Sigmoid colon (tissue), 7 donors: ENCODE measurements at places on chromosomes 3 and 15. TPM values are rescaled to one million over a fixed set of nuclear protein-coding genes. Genes with fewer than 3 reads are reported as not detected.

Gene ROBO1
- total RNA-seq: 42.7 TPM

Gene FBXO40
- total RNA-seq: not detected

Gene GHRL
- total RNA-seq: not detected

Gene RPP14
- 14.5 TPM for total RNA-seq

Gene NANOGP8
- not detected for total RNA-seq

Gene APPL1
- 34.9 TPM for total RNA-seq

Gene MAP1A
- 25.2 TPM for total RNA-seq

Gene SERINC4
- not detected for total RNA-seq

Gene ZPLD1
- 0.27 TPM for total RNA-seq

Gene USP50
- not detected for total RNA-seq

Gene ATG3
- total RNA-seq: 28.0 TPM

Gene LINGO1
- 3.9 TPM for total RNA-seq

Gene CEP97
- total RNA-seq: 11.0 TPM

Gene MESP2
- total RNA-seq: not detected

Gene KBTBD13
- total RNA-seq: not detected

Gene SPATA12
- total RNA-seq: not detected

Gene SYNPR
- 1.4 TPM for total RNA-seq

Gene PIF1
- total RNA-seq: 3.7 TPM

Gene ANKRD63
- total RNA-seq: not detected

Gene VPS13C
- total RNA-seq: 71.5 TPM

Gene H1-8
- total RNA-seq: not detected

Gene HTD2
- total RNA-seq: 13.2 TPM

Gene PLEKHO2
- total RNA-seq: 23.8 TPM

Gene GAP43
- total RNA-seq: 18.9 TPM

Gene GNAT1
- not detected for total RNA-seq

Gene LDHAL6B
- total RNA-seq: not detected

Gene KLHL6
- total RNA-seq: 0.82 TPM

Gene CCDC39
- 0.16 TPM for total RNA-seq

Gene HMG20A
- total RNA-seq: 29.0 TPM

Gene ZDHHC23
- 1.4 TPM for total RNA-seq

Gene NOX5
- 0.49 TPM for total RNA-seq

Gene CCDC33
- total RNA-seq: not detected

Gene CCPG1
- 49.0 TPM for total RNA-seq

Gene PLSCR4
- total RNA-seq: 53.5 TPM

Gene NRROS
- total RNA-seq: 4.4 TPM
